G401 (cell line): ENCODE measurements at places on chromosomes 1 and 21. TPM values are rescaled to one million over a fixed set of nuclear protein-coding genes. Genes with fewer than 3 reads are reported as not detected.

The PPFIA4 gene
- 2.1 and 3.4 TPM in 2 replicates for total RNA-seq

GRCh38 chr1:36481771-36482723, 666 bp downstream of the CSF3R start:
- no peak for DNase-seq

DNA sequence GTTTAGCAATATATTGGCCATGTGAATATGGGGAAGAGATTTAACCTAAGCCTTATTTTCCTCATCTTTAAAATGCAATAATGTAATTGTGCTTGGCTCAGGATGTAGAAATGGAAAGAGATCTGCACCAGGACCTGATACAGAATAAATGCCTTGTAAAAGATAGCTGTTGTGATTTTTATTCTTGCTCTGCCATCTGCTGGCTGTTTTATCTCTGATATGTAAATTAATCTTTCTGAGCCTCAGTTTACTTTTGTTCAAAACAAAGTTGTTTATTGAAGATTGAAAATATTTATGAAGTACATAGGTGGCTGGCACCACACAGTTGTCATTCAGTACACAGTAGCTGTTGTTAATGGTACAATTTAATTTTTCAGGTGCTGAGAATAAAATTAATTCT, 21.9 kb downstream of the ZYG11B start:
- DNase-seq = no peak

DNA sequence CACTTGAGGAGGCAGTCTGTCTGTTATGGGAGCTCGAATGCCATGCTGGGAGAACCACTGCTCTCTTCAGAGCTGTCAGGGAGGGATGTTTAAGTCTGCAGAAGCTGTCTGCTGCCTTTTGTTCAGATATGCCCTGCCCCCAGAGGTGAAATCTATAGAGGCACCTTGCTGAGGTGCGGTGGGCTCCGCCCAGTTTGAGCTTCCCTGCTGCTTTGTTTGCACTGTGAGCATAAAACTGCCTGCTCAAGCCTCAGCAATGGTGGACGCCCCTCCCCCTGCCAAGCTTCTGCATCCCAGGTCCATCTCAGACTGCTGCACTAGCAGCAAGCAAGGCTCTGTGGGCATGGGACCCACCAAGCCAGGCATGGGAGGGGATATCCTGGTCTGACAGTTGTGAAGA, 247.5 kb downstream of the LMX1A start:
- DNase-seq = no peak

DNA sequence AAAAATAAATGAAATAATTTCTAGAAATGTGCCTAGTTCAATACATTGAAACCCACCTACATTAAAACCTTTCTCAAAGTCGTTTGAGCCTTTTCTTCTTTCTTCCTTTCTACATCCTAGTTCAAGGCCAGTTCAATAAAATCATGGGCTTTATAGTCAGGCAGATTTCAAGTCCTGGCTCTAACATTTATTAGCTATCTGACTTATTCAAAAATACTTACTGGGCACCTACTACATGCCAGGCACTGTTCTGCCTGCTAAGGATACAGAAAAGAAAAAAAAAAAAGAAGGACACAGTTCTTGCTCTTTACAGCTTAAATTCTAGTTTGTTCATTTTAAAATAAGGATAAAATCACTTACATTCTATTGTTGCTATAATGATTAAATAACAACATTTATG, 134.2 kb upstream of the FGGY start:
- no peak for DNase-seq

DNA sequence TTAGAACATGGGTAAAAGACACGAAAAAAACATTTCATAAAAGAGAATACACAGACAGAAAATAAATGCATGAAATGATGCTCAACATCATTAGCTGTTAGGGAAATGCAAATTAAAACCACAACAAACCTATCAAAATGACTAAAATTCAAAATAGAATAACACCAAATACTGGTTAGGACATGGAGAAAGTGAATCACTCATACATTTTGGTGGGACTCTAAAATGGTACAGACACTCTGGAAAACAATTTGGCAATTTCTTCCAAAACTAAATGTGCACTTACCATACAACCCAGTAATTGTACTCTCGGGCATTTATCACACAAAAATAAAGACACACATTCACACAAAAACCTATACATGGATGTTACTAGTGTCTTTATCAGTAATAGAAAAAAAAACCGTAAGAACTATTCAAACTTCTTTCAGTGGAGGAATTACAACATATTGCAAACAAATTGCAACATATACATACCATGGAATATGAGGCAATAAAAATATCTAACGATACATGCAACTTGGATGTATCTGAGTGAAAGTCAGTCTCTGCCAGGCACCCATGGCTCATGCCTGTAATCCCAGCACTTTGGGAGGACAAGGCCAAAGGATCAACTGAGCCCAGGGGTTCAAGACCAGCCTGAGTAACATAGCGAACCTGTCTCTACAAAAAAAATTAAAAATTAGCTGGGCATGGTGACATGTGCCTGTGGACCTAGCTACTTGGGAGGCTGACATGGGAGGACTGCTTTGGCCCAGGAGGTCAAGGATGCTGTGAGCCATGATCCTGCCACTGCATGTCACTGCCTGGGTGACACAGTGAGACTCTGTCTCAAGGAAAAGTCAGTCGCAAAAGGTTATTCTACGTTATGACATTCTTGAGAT, 19.6 kb downstream of the HSF2BP start:
- DNase-seq = no peak
